ENCODE measurements at places on chromosomes 1 and 21.

- no peak for DNase-seq
Observed at GRCh38 chr1:86516335-86516734, 30.5 kb upstream of the CLCA4 start.

- DNase-seq: no peak
Observed at GRCh38 chr1:3084154-3084553, 15.2 kb downstream of the PRDM16 start.

DNA sequence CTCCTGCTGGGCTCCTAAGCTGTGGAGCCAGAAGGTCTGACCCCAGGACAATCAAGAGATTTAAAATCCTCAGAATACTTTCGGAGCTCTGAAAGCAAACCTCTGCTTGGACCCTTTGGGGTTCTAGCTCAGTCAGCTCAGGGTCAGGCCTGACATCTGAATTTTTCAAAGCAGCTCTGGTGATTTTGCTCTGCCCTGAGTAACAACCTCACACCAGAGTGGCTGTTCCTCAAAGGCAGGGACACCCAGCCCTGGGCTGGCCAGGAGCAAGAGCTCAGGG, 11.9 kb downstream of the SLC1A7 start:
- DNase-seq: no peak

GRCh38 chr1:54304518-54304917, 101.7 kb downstream of the SSBP3 start:
- DNase-seq: no peak

GRCh38 chr21:27476696-27477095, 509.8 kb upstream of the ADAMTS5 start:
- DNase-seq: no peak

DNA sequence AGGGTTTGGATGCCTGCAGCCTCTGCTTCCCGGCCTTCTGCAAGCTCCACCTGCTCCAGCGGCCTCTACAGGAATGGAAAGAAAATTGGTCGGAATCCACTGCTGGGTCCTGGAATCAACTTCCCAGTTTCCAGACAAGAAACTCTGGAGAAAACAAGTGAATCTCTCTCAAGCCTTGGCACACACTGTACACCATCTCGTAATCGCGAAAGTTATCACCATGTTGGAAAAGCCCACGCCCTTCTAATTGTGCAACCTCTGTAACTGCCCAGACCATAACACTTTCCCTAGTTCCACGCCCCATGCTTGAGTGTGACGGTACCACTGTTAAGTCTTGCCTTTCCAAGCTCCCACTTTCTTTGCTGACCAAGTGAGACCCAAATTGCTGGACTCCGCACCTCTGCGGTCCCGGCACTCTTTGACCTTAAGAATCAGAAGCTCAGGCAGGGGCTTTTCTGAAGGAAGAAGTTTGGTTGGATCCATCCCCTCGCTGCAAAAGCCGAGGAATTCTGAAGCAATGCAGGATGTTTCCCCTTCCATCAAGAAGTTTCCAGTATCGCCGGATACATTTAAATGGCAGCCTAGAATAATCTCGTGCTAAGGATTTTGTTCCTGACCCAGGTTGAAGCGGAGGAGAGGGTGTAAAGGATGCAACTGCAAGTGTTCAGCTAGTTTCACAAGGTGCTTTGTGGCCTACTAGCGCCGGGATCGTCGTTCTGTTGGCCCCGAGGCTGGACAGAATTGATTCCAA, 6.2 kb downstream of the NR5A2 start:
- DNase-seq: no peak

DNA sequence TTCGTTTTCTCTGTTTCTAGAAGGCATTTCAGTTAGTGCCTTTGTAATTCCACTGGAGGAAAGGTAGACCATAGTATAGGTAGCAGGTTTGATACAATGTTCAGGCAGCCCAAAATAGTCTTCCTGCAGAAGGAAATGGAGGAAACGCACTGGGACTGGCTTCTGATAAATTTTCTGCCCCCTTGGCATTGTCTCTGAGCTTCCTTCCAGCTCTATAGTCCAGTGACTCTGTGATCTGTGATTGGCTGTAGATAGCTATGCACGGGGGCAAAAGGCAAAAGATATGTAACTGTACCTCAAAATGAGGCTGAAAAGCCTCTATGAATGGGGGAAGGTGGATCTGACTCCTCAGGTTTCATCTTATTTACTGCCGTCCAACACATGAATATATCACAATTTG, 5.8 kb upstream of the MAGOH start:
- no peak for DNase-seq

DNA sequence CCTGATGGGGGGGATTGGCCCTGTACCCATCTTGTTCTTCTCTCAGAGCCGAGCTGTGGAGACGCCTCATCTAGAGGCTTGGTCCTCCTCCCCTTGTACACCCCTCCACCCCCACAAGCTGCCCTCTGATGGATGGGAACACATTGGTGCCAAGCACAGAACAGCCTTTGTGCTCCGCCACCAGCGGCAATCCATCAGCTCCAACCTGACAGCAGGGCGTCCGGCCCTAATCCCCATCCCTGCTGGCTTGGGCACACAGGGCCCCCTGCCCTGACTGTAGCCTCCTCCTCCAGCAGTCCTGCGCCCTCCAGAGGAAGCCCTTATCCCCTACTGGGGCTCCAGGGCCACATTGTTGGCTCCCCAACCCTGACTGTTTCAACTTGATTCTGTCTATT, 3.8 kb upstream of the MYOG start:
- no peak for DNase-seq

DNA sequence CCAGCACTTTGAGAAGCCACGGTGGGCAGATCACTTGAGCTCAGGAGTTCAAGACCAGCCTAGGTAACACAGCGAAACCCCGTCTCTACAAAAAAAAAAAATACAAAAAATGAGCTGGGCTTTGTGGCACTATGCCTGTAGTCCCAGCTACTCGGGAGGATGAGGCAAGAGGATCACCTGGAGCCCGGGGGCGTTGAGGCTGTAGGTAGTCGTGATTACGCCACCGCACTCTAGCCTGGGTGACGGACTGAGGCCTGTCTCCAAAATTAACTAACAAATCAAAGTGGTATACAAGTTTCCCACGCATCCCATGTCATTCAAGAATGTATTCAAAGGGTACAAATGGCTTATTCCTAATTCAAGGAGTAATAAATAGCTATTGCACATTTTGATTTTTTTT, 2.4 kb downstream of the AUNIP start:
- DNase-seq: peak; percentile 15

GRCh38 chr1:173627269-173627668, 7.9 kb upstream of the TEX50 start:
- no peak for DNase-seq

- peak; percentile 43 for DNase-seq
Observed at GRCh38 chr1:42931108-42931539, 27.5 kb downstream of the SLC2A1 start.

DNA sequence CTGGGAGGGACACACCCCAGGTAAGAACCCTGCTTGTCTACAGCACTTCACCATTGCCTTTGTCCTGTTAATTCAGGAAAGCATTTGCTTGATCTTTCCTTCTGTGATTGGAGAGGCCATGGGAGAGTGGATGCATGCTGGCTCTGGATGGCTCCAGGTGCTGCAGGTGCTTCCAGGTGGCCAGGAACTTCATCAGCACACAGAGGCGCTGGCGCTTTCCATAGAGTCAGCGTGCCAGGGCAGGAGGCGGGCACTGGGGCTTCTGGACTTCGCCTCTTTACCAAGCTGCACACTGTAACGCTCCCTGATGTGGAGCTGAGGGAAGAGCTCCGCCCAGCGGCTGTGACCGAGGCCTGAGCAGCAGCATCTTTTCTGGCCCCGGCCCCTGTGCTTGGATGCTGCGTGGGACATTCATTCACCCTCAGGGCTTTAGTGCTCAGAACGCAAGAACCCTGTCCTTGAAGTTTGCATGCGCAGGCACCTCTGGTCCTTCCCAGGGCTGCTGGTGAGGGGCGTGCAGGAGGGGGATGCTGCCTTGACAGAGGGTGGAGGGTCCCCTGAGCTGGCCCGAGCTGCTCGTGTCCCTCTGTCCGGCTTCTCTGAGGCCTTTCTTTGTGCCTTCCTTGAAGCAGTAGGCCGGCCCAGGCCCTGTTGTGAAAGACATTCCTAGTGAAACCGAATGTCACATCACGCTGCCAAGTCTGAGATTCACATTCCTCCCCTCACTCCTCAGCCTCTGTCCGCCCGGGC, 1.6 kb upstream of the MX2 start:
- no peak for DNase-seq

DNA sequence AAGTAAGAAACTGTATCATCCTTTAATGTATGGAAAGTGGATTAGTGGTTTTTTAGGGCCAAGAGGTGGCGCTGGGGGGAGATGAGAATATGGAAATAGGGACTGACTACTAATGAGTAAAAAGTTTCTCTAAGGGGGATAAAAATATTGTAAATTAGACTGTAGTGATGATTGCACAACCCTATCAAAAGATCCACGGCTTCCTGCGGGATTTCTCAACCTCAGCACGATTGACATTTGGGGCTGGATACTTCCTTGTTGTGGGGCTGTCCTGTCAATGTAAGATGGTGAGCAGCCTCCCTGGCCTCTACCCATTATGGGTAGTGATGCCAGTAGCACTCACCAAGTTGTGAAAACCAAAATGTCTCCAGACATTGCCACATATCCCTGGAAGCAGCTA, 36.0 kb upstream of the PRDM2 start:
- no peak for DNase-seq

GRCh38 chr1:60952612-60953111, 129.7 kb upstream of the NFIA start:
- DNase-seq: no peak

GRCh38 chr1:32876341-32877210, 5.9 kb upstream of the FNDC5 start:
- no peak for DNase-seq

- DNase-seq: no peak
Observed at GRCh38 chr1:60849401-60849800, 233.0 kb upstream of the NFIA start.

- DNase-seq: no peak
Observed at GRCh38 chr1:183989078-183989577, 48.4 kb downstream of the COLGALT2 start.

DNA sequence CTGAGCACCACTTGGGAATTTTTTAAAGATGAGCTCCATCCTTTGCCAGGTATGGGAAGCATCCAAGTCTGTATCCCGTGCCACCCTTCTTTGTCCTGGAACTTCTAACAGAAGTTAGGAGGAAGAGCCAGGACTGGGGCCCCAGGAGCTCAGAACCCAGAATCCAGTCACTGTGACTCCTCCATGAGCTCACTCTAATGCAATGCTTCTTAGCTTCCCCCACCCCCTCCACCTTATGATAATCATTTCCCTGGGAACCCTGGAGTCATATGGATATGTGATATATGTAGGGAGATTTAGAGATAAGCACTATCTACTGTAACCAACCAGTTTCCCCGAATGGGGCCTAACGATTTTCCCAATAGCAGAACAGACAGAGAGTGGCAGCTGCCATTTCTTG, 758 bp upstream of the SPRR5 start:
- no peak for DNase-seq

GRCh38 chr1:108109295-108109973, 90.7 kb downstream of the SLC25A24 start:
- no peak for DNase-seq

DNA sequence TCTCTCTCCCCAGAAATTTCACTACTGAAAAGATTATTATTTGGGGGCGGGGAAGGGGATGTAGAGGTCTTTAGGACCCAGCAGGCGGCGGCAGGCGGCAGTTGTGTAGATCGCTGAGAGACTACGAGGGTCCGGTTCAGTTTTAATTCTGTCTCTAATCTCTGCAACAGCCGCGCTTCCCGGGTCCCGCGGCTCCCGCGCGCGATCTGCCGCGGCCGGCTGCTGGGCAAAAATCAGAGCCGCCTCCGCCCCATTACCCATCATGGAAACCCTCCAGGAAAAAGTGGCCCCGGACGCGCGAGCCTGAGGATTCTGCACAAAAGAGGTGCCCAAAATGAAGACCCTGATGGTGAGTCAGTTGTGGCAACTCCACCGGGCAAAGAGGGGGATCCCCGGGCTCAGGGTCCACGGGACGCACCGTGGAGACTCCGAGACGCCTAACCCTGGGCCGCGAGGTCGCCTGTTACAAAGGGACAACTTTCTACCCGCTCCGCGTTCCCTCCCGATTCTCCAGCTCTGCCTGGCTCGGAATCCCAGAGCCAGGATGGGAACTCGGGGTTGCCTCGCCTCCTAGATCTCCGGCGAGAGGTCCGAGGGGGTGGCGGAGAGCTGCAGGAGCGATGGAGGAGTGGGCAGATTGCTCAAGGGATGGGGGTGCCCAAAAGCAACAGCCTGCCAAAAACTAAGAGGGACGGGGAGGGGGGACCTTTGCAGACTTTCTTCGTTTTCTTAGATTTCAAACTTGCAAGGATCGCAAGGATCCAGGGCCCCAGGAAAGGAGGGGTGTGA, at the start of gene ST6GALNAC5:
Gene ST6GALNAC5 (plus strand): TSS at position 139 of the 789 bp plus-strand sequence.
- no peak for DNase-seq

DNA sequence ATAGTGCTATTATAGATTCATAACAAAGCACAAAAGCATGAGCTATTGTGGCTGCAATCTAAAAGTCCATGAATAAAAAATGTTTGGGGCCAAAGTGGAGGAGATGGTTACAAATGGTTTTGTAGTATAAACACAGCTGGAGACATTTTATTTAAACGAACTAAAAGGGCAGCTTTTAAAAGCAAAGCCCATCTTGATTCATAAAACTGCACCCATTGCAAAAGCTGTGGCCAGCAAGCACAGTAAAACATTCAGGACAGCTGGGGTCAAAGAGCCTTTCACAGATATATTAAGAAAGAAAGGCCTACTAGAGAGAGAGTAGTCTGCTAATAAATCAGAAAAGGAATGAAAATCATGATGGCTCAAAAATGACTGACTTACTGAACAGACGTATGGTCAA, 520.8 kb downstream of the NUF2 start:
- DNase-seq: no peak

DNA sequence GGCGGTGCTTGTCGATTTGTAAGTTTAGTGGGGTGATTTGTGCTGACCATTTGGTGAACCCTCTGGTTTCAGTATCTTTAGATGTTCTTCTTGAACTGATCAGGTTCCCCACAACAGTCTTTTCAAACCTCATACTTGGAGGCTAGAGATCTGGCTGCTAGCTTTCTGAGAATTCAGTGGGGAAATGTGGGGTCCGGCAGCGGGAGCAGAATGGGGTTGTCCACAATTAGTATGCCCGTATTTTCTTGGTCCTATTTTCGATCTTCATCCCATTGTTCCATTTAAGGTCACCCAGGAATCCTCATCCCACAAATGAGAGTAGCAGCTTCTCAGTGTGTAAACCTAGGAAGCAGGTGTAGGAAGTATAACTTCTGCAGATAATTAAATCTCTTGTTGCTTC, 10.3 kb upstream of the TPTE start:
- DNase-seq: no peak

DNA sequence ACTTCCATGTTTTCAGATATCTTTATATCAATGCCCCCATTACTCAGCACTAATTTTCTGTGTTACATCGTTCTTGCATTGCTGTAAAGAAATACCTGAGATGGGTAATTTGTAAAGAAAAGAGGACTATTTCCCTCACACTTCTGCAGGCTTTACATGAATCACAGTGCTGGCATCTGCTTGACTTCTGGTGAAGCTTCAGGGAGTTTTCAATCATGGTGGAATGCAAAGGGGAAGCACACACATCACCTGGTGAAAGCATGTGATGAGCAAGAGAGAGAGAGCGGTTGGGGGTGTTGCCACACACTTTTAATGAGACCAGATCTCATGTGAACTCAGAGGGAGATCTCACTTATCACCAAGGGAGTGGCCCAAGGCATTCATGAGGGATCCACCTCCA, 14.9 kb upstream of the APP start:
- no peak for DNase-seq
